ENCODE measurements at places on chromosomes 5 and 9. TPM values are rescaled to one million over a fixed set of nuclear protein-coding genes. Genes with fewer than 3 reads are reported as not detected.

The TMEM252 gene
- not detected for total RNA-seq

The ANXA1 gene
- total RNA-seq, result 12.0 TPM

The TMOD1 gene
- 1.1 TPM for total RNA-seq

The FCN1 gene
- not detected for total RNA-seq

The SLC34A1 gene
- total RNA-seq, result not detected

The CDX1 gene
- total RNA-seq, result 0.29 TPM

The CXCL14 gene
- total RNA-seq, result not detected

The BTNL8 gene
- total RNA-seq, result 7.3 TPM

The SERF1A gene
- total RNA-seq, result 5.4 TPM

The GABBR2 gene
- 0.23 TPM for total RNA-seq

- H3K4me3 ChIP-seq, result no peak overlapping the region
- no peaks in the 10 kb centered on the region for H3K4me1 ChIP-seq
- DNase-seq, result no peak
- no peak overlapping the region for H3K27ac ChIP-seq
- peaks cover 3% of the 10 kb centered on the region for H3K36me3 ChIP-seq
Observed at GRCh38 chr5:69113851-69114250, 20.0 kb downstream of the SLC30A5 start.

GRCh38 chr9:76912636-76913275 lies 6.8 kb upstream of the PRUNE2 start:
- no peak overlapping the region for H3K4me3 ChIP-seq
- H3K36me3 ChIP-seq, result no peaks in the 10 kb centered on the region
- H3K27ac ChIP-seq, result no peak overlapping the region
- no peak for DNase-seq
- H3K27me3 ChIP-seq, result no peaks in the 10 kb centered on the region
- no peaks in the 10 kb centered on the region for H3K4me1 ChIP-seq

DNA sequence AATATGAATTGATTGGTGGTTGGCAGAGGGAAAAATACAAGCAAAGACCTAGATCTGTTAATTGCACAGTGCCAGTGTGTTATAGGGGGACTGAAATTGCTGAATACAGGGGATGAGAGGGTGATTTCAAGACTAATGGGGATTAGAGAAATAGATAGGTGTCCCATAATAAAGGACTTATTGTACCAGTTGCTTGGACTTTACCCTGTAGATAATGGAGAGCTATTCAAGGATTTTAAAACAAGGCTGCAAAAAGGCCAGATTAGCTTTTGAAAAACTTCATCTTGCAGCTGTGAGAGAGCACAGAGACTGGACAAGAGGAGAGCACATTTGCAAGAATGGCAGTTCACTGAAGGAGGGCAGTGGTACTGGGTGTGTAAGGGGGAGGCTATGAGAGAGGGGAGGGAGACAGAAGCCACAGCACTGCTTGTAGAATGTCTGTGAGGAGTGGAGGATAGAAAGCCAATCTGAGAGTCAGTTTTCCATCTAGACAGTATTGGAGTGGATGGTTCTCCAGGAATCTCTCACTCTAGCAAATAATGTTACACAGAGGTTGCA lies 28.8 kb upstream of the SCAMP1 start:
- H3K27ac ChIP-seq, result peak overlapping the region; percentile 20
- no peak for DNase-seq
- H3K4me1 ChIP-seq, result peaks cover 15% of the 10 kb centered on the region
- no peaks in the 10 kb centered on the region for H3K27me3 ChIP-seq

GRCh38 chr9:105712297-105712696 lies 18.0 kb downstream of the TMEM38B start:
- no peaks in the 10 kb centered on the region for H3K27me3 ChIP-seq
- H3K27ac ChIP-seq, result no peak overlapping the region
- no peaks in the 10 kb centered on the region for H3K36me3 ChIP-seq
- no peak for DNase-seq
- no peaks in the 10 kb centered on the region for H3K4me1 ChIP-seq

GRCh38 chr5:127878174-127878750 lies 175.1 kb downstream of the CCDC192 start:
- H3K4me3 ChIP-seq, result no peak overlapping the region
- no peaks in the 10 kb centered on the region for H3K27me3 ChIP-seq
- DNase-seq, result peak; percentile 73
- H3K4me1 ChIP-seq, result peaks cover 40% of the 10 kb centered on the region
- peak overlapping the region; percentile 53 for H3K27ac ChIP-seq

DNA sequence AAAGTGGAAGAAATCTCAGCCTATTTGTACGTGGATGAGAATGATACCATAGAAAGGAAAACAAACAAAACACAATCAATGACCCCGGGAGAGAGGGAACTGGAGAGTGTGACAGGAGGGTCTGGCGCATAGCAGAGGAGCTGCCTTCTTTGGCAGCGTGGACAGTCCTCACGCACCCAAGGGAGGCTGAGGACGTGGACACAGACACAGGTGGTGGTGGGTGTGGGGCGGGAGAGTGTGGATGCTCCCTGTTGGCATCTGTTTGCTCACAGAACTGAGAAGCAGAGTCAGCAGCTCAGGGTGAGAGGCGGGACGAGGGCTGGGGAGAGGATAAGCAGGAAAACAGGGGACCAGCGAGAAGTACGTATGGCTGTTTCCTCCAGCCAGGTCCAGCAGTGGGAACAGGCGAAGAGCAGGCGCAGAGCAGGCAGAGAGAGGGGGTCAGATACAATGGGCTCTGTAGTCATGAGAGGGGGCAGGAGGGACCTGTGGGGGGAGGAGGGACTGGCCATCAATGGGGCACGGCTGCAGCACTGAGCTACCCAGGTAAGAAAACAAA lies 10.0 kb downstream of the CMBL start:
- H3K4me1 ChIP-seq, result no peaks in the 10 kb centered on the region
- H3K27ac ChIP-seq, result no peak overlapping the region
- H3K4me3 ChIP-seq, result no peak overlapping the region
- no peak for DNase-seq

DNA sequence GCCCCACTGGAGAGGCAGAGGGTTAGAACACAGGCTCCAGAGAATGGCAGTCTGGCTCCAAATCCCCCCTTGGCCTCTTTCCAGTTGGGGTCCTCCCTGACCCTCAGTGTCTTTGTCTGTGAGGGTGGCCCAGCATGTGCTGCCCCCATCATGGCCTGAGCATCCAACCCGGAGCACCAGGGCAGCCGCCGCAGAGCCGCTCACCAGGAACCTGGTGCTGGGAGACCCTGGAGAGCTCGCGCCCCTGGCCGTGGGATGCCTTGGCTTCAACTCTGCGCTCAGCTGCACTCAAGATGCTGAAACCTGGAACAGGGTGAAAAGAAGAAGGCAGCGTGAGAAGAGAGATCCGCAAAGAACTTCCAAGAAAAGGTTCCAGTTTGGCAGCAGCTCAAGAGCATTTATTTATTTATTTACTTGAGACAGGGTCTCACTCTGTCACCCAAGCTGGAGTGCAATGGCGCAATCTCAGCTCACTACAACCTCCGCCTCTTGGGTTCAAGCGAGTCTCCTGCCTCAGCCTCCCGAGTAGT lies 3.8 kb downstream of the CCDC187 start:
- no peak overlapping the region for H3K4me3 ChIP-seq
- H3K36me3 ChIP-seq, result no peaks in the 10 kb centered on the region
- H3K27me3 ChIP-seq, result no peaks in the 10 kb centered on the region
- peaks cover 18% of the 10 kb centered on the region for H3K4me1 ChIP-seq
- no peak overlapping the region for H3K27ac ChIP-seq

DNA sequence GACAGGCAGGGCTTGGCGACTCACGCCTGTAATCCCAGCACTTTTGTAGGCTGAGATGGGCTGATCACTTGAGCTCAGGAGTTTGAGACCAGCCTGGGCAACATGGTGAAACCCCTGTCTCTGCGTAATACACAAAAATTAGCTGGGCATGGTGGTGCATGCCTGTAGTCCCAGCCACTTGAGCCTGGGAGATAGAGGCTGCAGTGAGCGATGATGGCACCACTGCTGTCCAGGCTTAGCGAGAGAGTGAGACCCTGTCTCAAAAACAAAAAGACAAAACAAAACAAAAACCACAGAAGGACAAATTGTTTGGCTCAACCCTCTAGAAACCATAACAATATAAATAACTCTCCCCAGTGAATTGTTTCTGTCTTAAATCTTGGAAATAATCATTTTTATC lies 92.6 kb upstream of the ERBIN start:
- H3K4me1 ChIP-seq, result no peaks in the 10 kb centered on the region
- H3K27me3 ChIP-seq, result no peaks in the 10 kb centered on the region
- no peak for DNase-seq
- no peak overlapping the region for H3K4me3 ChIP-seq
- no peaks in the 10 kb centered on the region for H3K36me3 ChIP-seq
- H3K27ac ChIP-seq, result no peak overlapping the region

DNA sequence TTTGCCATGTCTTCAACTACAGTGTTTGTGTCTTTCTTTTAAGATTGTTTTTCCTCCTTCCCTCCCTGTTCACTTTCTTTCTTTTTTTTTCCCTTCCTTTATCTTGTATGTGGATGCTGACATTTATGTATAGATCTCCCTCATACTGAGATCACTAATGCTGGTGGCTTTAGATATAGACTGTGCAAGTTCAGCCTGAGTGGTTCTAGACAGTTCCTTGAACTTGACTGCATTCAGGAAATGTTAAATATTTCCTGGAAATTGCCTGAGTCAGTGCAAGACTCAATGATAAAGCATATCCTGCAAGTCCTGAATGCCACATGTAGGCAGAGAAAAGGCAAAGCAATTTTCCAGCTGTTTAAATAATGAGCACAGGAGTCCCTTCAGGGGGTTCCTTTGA lies 182.5 kb upstream of the NR3C1 start:
- peaks cover 45% of the 10 kb centered on the region for H3K4me1 ChIP-seq
- no peak overlapping the region for H3K27ac ChIP-seq

DNA sequence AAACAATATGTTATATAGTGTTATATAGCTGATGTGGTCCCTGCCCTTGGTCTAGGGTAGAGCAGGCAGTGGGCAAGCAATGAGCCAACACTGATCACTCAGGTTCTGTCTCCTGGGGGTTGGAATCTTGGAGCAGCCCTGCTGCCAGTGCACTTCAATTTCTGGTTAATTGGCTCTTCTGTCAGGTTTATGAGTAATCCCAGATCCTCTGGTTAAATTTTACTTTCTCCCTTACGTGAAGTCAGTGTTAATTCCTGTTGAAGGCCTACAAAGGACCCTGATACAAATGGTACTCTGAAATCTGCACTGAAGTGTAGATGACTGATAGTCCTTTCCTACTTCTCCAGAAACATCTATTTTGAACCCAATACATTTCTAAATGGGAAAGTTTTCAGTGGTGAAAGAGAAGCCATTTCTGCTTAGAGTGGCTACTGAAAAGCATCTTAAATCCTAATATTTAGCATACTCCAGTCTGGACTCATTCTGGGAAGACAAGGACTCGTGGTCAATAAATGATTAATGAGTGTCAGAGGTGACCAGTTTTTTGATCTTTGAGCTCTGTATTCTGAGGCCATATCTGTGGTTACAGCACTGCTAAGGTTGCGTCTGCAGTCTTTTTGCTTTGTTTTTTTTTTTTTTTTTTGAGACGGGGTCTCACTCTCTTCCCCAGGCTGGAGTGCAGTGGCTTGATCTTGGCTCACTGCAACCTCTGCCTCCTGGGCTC lies 442.4 kb downstream of the KIF4B start:
- no peaks in the 10 kb centered on the region for H3K27me3 ChIP-seq
- no peaks in the 10 kb centered on the region for H3K36me3 ChIP-seq
- H3K4me3 ChIP-seq, result no peak overlapping the region
- no peak for DNase-seq
- no peak overlapping the region for H3K27ac ChIP-seq

- DNase-seq, result no peak
- H3K4me1 ChIP-seq, result no peaks in the 10 kb centered on the region
- H3K27me3 ChIP-seq, result no peaks in the 10 kb centered on the region
- no peaks in the 10 kb centered on the region for H3K36me3 ChIP-seq
Observed at GRCh38 chr9:89274838-89275237, 36.2 kb upstream of the CKS2 start.

GRCh38 chr5:5037674-5038073 lies 102.5 kb upstream of the ADAMTS16 start:
- H3K27ac ChIP-seq, result no peak overlapping the region
- DNase-seq, result no peak
- no peaks in the 10 kb centered on the region for H3K27me3 ChIP-seq
- H3K36me3 ChIP-seq, result no peaks in the 10 kb centered on the region
